Stomach (tissue), 19 donors: ENCODE measurements at places on chromosomes 13 and 19. TPM values are rescaled to one million over a fixed set of nuclear protein-coding genes. Genes with fewer than 3 reads are reported as not detected.

Gene C13orf42
- not detected for total RNA-seq

Gene ZNF208
- total RNA-seq, result 2.5 TPM

Gene KRTDAP
- not detected for total RNA-seq

Gene TRPC4
- total RNA-seq, result 3.9 TPM

Gene PSG6
- not detected for total RNA-seq

Gene IL4I1
- total RNA-seq, result 0.58 TPM

DNA sequence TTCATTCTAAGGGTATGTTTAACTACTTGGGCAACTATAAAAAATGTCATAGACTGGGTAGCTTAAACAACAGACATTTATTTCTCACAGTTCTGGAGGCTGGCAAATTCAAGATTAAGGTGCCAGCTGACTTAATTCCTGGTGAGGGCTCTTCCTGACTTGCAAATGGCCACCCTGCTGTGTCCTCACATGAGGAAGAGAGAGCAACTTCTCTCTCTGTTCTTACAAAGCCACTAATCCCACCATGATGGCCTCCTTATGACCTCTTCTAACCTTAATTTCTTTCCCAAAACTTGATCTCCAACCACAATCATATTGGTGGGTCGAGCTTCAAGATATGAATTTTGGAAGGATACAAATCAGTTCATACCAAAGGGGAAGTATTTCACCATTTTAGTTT lies 399.0 kb downstream of the DCT start:
- H3K27me3 ChIP-seq, result no peaks in the 10 kb centered on the region
- DNase-seq, result no peak
- no peak overlapping the region for H3K27ac ChIP-seq
- H3K36me3 ChIP-seq, result no peaks in the 10 kb centered on the region
- H3K4me3 ChIP-seq, result no peak overlapping the region

DNA sequence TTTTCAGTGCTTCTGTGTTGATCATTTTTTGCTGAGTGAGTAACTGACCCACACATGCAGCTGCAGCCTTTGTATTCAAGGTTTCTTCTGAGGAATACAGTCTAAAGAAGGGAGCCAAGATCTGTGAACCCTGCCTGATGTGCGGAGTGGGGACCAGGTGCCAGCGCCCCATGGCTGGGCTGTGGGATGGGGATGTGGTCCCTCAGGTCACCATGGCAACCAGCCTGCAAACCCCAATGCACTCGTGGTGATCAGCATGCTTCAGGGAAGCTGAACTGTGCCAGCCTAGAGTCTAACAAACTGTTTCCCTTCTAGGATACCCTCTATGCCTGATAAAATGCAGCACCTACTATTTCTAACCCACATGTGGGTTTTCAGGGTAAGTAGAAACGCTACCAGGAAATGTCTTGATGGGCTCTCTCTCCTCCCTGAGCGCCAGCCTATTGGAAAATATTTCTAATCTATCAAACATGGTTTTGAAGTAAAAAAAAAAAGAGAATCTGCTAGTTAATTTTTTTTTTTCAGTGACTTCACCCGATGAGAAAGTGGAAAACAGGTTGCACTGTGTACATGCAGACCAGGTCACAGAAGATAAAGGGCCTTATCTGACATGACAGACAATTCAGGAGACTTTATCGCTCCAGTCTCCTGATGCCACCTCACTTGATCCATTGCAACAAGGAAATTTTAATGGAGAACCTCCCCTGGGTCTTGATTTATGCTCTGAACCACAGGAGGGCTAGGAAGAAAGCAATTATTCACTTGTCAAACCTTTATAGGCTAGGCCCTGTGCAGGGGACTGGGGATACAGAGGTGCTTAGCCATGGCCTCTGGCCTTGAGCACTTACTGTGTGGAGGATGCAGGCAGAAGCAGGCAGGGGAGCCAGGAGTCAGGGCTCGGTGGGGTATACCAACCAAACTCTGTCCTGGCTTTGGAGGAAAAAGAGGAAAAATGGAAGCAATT lies 51.1 kb downstream of the RASL11A start:
- H3K36me3 ChIP-seq, result no peaks in the 10 kb centered on the region
- H3K4me1 ChIP-seq, result no peaks in the 10 kb centered on the region
- no peaks in the 10 kb centered on the region for H3K27me3 ChIP-seq
- DNase-seq, result no peak

GRCh38 chr13:93635616-93636032 lies 409.0 kb downstream of the GPC6 start:
- H3K4me3 ChIP-seq, result no peak overlapping the region
- no peak overlapping the region for H3K27ac ChIP-seq
- H3K4me1 ChIP-seq, result no peaks in the 10 kb centered on the region
- no peak for DNase-seq

- peak overlapping the region; percentile 24 for H3K27ac ChIP-seq
- H3K27me3 ChIP-seq, result no peaks in the 10 kb centered on the region
- peaks cover 96% of the 10 kb centered on the region for H3K4me1 ChIP-seq
- no peaks in the 10 kb centered on the region for H3K36me3 ChIP-seq
Observed at GRCh38 chr19:56114051-56114777, 6.9 kb downstream of the ZNF787 start.

- no peak for DNase-seq
- no peaks in the 10 kb centered on the region for H3K27me3 ChIP-seq
- peaks cover 14% of the 10 kb centered on the region for H3K4me1 ChIP-seq
- no peaks in the 10 kb centered on the region for H3K36me3 ChIP-seq
- no peak overlapping the region for H3K4me3 ChIP-seq
Observed at GRCh38 chr13:50422181-50423148, 407.2 kb downstream of the KCNRG start.

DNA sequence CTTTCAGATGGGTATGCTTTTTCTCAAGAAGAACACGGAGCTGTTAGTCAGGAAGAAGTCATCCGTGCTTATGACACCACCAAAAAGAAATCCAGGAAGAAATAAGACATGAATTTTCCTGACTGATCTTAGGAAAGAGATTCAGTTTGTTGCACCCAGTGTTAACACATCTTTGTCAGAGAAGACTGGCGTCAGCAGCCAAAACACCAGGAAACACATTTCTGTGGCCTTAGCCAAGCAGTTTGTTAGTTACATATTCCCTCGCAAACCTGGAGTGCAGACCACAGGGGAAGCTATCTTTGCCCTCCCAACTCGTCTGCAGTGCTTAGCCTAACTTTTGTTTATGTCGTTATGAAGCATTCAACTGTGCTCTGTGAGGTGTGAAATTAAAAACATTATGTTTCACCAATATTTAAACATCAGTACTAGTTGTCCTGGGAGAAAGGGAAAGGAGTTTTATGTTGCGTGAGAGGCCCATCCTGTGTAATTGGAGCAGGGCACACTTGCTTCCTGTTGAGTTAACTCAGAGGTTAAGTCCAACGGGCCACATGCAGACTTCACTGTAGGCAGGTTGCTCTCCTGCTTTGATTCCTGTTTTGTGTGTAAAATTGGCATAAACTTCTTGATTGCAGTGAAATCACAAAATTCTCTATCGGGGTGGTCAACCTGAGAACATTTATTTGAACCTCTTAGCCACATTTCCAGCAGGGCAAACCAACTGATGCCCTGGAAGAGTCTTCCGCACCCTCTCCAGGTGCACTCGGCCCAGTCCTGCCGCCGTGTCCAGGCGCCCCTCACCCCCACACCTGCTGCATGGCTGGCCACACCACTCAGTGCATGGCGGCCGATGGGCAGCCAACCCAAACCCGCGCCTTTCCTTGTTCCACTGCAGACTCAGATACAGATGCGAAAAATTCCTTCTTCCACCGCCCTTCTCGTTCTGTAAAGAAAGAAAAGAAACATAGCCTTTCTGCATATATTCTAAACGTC lies 31.6 kb downstream of the SHISA2 start:
- H3K27me3 ChIP-seq, result no peaks in the 10 kb centered on the region
- H3K4me3 ChIP-seq, result no peak overlapping the region
- no peak overlapping the region for H3K27ac ChIP-seq
- DNase-seq, result no peak
- no peaks in the 10 kb centered on the region for H3K36me3 ChIP-seq

- H3K36me3 ChIP-seq, result peaks cover 16% of the 10 kb centered on the region
- H3K27me3 ChIP-seq, result no peaks in the 10 kb centered on the region
- H3K4me1 ChIP-seq, result peaks cover 54% of the 10 kb centered on the region
- DNase-seq, result peak; percentile 33
Observed at GRCh38 chr19:49816590-49816989, 1.5 kb upstream of the MED25 start.

- H3K27me3 ChIP-seq, result no peaks in the 10 kb centered on the region
- no peak overlapping the region for H3K4me3 ChIP-seq
- H3K4me1 ChIP-seq, result peaks cover 4% of the 10 kb centered on the region
- H3K36me3 ChIP-seq, result no peaks in the 10 kb centered on the region
Observed at GRCh38 chr13:41213316-41213715, 18.9 kb upstream of the KBTBD7 start.

DNA sequence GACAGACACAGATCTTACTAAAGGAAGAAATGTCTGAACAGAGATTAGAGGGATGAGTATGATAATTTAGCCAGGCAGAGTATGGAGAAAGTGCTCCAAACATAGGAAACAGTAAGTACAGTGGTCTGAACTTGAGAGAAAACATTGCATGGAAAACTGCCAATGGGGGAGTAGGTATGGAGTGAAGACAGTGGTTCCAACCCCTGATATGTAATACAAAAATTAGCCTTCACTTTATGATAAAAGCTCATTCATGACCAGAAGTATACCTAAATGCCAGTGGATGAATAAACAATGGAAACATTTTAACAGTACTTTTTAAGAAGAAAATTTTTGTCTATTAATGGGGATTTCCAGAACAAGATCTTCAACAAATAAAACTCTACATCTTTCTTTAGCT lies 334.0 kb downstream of the DIAPH3 start:
- H3K4me1 ChIP-seq, result no peaks in the 10 kb centered on the region
- H3K27me3 ChIP-seq, result no peaks in the 10 kb centered on the region
- H3K36me3 ChIP-seq, result no peaks in the 10 kb centered on the region
- H3K27ac ChIP-seq, result no peak overlapping the region
- no peak for DNase-seq
- no peak overlapping the region for H3K4me3 ChIP-seq

DNA sequence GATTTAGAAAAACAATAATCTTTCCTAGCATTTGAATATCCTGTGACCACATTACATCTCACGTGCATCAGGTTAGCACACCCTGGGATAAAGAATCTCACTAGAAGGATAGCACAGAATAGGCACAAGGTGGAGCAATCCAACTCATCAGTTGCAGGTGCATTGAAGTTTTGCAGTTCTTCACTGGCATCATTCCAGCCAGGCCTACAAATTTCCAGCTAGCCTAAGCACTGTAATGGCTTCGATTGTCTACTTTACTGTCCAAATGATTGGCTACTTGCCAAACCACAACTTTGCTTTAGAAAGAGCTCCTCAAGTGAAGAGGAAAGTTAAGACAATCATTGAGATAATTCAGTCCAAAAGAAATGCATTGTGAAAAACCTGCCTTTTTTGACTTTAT lies 89.5 kb downstream of the SPRY2 start:
- H3K27ac ChIP-seq, result no peak overlapping the region
- no peaks in the 10 kb centered on the region for H3K27me3 ChIP-seq
- peak; percentile 26 for DNase-seq
- H3K36me3 ChIP-seq, result no peaks in the 10 kb centered on the region
- H3K4me3 ChIP-seq, result no peak overlapping the region

- H3K4me1 ChIP-seq, result peaks cover 42% of the 10 kb centered on the region
- no peak for DNase-seq
- no peaks in the 10 kb centered on the region for H3K36me3 ChIP-seq
Observed at GRCh38 chr19:1749373-1750342, 3.6 kb upstream of the ONECUT3 start.

- H3K27me3 ChIP-seq, result no peaks in the 10 kb centered on the region
- H3K4me3 ChIP-seq, result no peak overlapping the region
- peak overlapping the region; percentile 64 for H3K27ac ChIP-seq
- peaks cover 49% of the 10 kb centered on the region for H3K4me1 ChIP-seq
Observed at GRCh38 chr19:18731562-18732008, 48.1 kb downstream of the CRTC1 start.
